ENCODE measurements at places on chromosomes 3 and 15.

GRCh38 chr3:135158520-135158919 lies 363.5 kb downstream of the EPHB1 start:
- no peak for DNase-seq

DNA sequence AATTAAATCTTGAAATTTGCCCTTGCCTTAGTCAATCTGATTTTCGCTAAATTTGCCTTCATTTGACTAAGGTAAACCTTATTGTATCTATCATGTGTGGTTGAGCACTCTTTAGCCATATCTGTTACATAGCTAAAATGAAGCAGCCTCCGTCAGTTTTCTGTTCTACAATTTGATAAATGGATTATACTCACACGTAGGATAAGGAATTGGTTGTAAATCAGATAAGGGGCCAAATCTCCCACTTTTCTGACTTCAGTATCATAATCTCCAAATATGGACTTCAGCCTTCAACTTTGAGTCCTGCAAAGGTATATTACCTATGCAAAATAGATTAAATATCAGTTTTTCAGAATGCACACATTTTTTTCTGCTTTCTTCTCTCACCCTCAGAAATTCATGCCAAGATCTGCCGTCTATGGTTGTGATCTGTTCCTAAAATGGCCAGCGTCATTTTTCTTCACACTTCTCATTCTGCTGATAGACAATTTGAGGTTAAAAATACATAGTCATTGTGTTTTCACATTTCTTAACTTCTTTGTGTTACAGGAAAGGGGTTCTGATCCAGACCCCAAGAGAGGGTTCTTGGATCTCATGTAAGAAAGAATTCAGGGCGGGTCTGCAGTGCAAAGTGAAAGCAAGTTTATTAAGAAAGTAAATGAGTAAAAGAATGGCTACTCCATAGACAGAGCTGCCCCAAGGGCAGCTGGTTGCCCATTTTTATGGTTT lies 36.9 kb downstream of the RAB8B start:
- DNase-seq, result no peak

GRCh38 chr15:87743562-87743961 lies 513.0 kb downstream of the NTRK3 start:
- no peak for DNase-seq

DNA sequence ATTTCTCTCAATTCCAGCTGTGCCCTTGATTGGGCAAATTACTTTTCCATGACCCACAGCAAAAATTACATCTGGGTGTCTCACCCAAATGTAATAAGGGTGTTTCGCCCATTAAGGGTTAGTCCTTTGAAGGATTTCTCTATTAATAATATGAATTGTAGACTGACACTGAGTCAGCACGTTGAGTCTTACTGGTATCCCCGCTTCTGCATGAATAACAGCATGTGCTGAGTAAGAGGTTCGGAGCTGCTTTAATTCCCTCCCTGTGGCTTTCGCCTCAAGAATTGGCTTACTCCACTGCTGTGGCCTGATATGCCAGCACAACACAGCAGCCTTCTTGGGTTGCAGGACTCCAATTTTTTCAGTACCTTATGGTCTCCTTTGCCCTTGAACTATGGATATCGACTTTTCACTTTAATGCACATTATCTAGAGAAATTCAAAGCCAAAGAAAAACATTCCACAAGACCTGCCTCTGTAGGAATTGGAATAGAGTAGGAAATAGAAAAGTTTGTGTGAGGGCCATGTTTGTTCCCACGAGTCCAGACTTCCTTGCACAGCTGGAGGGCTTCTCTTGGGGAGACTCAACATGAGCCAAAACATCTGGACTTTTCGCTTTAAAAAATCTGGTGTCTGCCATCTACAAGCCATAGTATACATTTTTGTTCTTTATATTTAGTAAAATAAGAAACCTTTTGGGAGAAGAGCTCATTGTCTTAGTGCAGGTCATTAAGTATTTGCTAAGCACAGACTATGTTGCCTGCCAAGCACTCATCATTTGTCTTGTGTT lies 20.7 kb upstream of the ERC2 start:
- DNase-seq, result no peak

DNA sequence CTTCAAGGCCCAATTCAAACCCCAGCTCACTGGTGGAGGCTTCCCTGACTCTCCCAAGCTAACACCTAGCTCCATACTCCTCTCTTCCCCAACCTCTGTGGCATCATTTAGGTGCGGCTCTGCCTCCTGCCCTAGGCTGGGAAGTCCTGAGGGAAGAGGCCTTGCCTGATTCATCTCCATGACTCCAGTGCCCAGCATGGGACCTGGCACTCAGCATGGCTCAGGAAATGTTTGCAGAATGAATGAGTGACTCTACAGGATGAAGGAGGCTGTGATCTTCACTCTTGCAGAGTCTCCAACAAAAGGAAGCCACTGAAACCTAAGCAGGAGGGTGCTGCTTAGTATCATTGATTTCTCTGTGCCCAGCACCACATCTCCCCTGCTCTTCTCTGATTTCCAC lies 34.5 kb upstream of the INSYN1 start:
- DNase-seq, result no peak

GRCh38 chr15:99845009-99845408 lies 111.8 kb upstream of the LYSMD4 start:
- DNase-seq, result no peak

DNA sequence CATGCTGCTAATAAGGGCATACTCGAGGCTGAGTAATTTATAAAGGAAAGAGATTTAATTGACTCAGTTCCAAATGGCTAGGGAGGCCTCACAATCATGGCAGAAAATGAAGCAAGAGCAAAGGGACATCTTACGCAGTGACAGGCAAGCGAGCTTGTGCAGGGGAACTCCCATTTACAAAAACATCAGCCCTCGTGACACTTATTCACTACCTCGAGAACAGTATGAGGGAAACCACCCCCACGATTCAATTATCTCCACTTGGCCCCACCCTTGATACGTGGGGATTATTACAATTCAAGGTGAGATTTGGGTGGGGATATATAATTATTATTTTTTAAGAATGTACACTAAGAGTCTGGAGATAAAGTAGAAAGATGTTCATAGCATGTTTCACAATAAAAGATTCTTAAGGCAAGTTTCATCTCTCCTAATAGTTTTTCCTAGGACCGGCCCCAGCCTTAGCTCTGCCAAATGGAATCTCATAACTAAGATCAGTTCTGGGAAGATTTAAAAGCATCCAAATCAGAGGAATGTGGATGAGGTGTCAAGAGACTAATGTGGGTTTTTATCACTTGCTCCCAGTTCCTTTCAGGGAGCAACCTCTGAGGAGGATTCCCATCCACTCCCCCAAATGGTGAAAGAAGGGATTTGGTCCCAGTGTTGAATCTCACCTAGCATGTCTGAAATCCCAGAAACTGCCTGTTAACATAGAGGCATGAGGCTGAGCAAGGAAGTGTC lies 221.0 kb downstream of the ZMAT3 start:
- DNase-seq, result no peak

DNA sequence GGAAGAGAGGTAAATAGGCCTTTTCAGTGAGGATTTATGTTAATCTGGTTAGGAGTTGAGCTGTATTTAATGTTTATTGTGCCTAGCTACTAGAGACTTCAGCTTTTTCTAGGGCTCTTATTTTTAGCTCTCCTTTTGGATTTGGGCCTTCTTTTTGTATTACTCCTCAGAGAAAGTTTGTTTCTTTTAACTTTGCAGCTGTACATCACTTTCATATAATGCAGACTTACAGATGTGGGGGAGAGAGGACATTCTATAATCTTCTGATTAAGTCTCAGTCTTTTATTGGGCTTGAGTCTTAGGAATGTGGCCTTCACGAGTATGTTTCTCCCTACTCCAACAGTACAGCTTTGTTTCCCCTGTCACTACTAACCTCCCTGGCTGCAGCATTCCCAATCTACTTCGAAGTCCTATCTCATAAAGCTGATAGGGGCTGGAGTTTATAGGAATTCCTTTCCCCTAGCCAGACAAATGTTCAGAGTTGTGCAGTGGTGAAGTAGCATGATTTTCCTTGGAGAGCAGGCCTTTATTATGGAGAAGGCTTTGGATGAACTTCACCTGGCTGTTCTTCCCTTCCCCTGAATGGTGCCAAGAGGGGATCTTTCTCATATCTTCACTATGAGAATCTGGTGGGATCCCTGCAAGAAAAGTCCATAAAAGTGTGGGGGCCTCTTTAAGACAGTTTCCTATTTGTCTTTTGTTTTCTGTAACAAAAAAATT lies 82.2 kb upstream of the CBLB start:
- DNase-seq, result no peak

DNA sequence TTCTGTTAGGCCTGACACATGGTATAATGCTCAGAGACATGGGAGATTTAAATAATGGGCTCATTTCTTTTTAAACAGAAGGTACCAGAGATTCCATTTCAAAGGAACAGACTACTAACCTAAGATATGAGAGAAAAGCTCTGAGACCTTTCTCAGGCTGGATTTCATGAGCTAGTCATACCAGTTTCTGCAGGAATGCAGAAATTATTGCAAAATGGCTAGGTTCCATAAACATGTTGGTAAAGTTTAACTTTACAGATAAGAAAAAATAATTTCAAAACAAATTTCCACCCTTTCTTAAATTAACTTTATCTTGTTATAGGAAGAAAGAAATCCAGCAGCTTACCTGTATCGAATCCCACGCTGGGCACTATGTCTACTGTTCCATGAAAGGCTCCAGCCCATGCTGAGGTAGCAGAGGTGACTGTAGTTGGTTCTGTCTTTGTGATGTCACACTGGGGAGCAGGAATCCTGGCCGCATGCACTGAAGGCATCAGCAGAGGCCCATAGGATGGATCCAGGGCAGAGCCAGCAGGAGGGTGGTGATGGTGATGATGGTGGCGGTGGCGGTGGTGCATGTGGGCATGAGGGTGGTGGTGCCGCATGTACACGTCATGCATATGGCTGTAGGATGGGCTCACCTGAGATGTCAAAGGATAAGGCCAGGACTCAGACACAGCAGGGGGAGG lies 22.6 kb downstream of the VGLL3 start:
- DNase-seq, result no peak

DNA sequence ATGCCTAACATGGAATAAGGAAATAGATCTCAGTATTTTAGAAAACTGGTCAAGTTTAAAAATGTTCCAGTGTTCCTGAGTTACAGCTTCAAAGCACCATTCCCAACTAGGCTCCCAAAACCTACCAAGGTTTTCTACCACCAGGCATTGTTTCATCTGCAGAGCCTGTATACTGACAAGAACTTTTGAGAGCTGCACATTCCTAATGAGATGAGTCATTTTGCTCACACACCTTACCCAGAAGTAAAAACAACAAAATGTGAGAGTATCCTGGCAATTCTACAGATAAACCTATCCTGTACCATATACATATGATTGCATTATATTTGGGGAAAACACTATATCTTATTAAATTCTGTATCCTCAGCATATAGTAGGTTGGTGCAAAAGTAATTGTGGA lies 90.7 kb downstream of the ATP8B4 start:
- DNase-seq, result no peak

GRCh38 chr3:149992416-149993058 lies 21.8 kb upstream of the PFN2 start:
- no peak for DNase-seq

Data from kidney glomerular epithelial cell (primary cell).